ENCODE measurements at places on chromosomes 5 and 9.

- DNase-seq: no peak
These were observed 66.8 kb downstream of the PALM2AKAP2 start for GRCh38 chr9:109846776-109847175.

DNA sequence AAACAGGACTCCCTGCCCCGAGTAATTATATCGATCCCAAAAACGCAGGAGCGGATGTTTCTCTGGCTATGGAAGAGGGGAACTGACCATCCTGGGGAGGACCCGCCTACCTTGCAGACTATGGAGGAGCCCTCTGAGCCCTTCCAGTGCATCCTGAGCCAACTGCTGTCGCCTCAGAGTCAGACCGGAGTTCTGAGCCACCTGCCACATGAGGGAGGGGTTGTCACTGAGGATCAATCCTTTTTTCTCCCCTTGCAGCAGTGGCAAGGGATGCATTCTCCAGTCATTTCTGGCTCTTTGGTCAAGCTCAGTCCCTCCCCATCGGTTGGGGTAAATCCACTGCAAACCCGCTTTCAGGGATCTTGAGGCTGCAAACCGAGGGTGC is 709 bp downstream of the FANCG start:
- no peak for DNase-seq

GRCh38 chr9:99255651-99256050 is 33.6 kb downstream of the SEC61B start:
- no peak for DNase-seq

DNA sequence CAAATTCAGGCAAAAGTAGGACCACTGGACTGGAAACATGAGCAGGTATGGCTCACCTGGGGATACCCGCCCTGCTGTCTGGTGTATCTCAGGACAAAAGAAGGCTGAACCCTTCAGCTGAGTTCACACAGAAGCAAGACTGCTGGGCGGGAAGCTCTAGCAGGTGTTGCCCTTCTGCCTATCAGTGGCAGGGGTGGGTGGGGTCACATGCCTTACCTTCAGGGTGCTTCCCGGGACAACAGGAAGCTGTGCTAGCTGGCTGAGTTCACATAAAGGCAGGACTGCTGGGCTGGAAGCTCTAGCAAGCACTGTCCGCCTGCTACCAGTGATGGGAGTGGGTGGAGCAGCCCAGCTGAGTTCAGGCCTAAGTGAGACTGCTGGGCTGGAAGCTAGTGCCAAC is 498.8 kb upstream of the ZNF608 start:
- no peak for DNase-seq

- DNase-seq: no peak
These were observed 47.8 kb downstream of the AHRR start for GRCh38 chr5:369151-369868.

DNA sequence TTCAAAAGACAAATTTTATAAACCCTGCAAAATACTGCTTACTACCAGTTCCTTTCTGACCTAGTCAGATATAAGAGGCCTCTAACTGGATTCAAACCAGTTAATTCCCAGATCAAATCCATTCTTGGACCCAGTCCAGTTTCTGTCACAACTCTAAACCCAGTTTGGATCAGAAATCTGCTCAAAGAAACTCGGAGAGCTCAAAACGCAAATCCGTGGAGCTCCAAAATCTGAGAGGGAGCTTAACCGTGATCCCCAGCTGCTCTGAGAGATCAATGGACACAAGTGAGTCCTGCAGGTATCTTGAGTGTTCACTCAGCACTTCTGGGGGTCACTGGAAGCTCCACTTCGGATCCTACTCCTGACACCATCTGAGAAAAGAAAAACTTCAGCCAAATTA is 348.1 kb upstream of the PTGER4 start:
- no peak for DNase-seq

GRCh38 chr5:143412661-143413342 is 9.3 kb upstream of the NR3C1 start:
- DNase-seq: no peak

DNA sequence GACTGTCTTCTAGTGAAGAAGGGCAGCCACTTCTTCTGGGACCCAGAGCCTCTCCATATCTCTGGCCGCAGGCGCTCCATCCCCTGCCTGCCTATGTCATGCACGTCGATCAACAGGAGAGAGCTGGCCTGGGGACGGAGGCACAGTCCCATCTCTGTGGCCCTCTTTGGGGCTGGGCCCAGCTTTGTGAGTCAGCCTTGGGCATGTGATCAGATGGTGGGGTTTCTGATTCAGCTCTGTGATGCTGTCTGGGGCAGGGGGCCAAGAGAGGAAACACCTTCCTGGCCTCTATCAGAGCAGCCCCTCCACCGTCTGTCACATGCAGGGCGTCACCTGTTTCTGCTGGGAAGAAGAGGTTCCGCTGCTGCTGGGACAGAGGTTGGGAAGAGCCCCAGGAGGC is 72.6 kb downstream of the MVB12B start:
- no peak for DNase-seq

GRCh38 chr5:175753536-175754402 is 95.9 kb downstream of the HRH2 start:
- no peak for DNase-seq

DNA sequence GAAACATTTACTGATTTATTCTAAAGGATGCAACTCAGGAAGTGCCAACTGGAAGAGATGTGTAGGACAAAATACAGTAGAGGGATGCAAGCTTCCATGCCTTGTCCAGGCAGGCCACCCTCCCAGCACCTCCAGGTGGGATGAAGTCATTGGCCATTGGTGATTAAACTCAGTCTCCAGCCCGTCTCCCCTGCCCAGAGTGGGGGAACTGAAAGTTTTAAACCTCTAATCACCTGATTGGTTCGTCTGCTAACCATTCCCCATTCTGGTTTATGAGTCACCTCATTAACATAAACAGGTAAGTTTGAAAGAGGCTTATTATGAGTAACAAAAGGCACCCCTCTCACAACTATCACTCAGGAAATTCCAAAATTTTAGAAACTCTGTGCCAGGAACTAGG is 8.1 kb downstream of the TNFAIP8 start:
- no peak for DNase-seq

GRCh38 chr9:131396626-131397025 is 2.7 kb downstream of the PRRC2B start:
- DNase-seq: no peak

DNA sequence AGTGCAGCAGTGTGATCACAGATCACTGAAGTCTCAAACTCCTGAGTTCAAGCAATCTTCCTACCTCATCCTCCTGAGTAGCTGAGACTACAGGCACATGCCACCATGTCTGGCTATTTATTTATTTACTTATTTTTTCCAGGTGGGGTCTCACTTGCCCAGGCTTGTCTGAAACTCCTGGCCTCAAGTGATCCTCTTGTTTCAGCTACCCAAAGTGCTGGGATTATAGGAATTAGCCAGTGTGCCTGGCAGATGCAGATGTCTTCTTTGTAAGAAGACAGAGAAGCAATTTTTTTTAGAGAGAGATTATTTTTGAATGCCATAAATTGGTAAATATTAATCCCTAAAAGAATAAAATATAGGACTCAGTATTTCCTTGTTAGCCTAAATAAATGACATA is 54.3 kb downstream of the CHSY3 start:
- DNase-seq: no peak

GRCh38 chr5:2565147-2565546 is 186.3 kb downstream of the IRX2 start:
- no peak for DNase-seq

- no peak for DNase-seq
These were observed 256.9 kb upstream of the ST8SIA4 start for GRCh38 chr5:101160002-101160401.

DNA sequence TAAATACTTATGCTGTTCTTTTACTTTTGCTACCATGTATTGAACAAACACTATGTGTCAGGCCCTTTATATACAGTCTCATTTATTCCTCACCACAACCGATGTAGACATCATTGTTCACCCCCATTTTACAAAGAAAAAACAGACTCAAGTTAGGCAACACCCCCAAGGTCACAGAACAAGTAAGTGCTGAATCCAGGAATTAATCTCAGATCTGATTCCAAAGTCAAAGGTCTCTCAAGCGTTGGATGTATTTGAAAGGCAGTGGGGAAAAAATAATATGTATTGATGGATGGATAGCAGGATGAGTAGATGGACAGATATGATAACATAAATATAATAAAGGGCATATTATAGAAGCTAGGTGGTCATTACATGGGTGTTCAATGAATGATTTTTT is 85.1 kb upstream of the VLDLR start:
- no peak for DNase-seq

DNA sequence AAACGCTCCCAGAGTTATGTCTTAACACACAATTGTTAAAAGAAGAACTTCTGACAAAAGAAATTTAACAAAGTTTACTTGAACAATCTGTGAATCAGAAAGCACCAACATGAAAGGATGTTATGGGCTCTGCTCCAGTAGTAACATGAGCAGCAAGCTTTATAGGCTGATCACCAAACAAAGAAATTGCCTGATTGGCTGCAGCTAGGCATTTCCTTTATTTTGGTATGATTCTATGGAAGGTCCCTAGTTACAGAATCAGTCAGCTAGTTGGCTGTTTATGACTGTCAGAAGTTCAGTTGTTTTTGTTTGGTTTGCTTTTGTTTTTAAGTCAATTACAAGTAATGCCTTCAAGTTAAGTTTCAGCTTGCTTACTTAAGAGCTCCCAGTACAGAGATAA is 102.4 kb upstream of the SMC2 start:
- no peak for DNase-seq

DNA sequence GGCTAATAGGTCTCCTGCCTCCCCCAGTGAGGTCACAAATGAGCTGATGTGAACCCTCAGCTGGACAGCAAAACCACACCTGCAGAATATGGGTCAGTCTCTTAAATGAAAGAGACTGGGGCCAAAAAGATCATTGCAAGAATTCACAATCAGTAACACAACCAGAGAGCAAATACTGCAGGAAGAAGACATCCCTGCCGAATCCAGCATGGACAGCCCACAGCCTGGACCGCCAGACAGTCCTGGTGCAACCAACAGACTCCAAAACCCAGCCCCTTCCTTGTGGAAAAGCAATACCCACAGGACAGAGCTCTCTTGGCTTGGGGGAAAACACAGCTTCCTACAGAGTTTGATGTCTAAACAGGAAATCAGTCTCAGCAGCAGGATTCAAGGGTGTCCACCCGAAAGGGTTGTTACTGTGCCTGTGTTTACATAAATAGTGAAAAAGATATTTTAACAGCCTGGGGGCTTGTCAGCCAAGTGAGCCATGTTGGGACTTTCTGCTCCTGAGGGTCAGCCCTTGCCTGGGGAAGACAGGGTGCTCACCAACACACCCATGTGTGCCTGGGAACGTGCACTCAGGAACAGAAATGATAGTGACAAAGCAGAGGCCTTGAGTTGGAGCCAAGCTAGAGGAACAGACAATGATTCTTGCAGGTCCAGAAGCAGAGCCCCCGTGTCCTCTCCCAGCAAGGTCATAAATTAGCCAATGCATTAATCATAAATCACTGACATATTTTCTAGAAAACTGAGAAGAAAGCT is 106.2 kb downstream of the SEMA5A start:
- DNase-seq: no peak

DNA sequence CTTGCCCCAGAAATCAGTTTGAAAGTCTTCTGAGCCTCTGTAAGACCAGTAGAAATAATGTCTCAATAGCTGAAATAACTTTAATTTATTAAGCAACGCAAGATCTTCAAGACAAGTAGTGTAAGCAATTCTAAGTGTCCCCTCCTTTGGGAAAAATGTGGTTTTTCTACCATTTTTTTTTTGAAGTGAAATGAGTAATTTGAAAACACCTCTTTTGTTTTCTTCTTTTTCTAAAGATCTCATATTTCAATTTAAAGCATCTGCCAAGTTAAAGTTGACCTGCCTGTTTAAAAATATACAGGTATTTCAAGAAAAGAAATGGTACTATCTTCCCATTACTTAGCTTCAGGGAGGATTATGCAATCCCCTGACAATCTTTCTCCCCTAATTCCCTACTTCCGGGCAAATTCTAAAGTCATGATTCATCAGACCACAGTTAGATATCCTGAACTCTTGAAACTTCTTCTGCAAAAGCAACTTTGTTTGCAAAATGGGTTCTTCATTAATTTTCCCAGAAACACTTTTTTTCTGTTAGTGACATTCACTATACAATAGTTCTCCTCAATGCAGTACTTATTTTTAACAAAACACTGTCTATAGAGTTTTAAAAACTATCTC is 7.8 kb upstream of the ANXA1 start:
- DNase-seq: no peak

DNA sequence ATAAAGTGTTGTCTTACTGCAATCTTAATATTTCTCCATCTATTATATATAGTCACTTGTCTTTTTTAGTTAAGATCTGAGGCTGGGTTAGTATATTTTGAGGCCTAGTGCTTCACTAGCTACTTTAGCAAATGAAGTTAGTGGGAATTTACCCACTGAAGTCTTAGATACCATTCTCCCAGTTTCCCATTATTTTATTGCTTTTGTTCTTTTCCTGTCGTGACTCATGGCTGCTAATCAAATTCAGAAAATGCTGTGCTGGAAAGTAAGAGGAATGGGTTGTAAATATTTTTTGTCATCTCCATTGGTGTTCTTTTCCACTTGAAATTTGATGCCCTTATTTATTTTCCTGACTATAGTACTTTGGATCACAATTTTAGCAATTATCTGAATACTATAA is 14.2 kb downstream of the TCERG1 start:
- no peak for DNase-seq

DNA sequence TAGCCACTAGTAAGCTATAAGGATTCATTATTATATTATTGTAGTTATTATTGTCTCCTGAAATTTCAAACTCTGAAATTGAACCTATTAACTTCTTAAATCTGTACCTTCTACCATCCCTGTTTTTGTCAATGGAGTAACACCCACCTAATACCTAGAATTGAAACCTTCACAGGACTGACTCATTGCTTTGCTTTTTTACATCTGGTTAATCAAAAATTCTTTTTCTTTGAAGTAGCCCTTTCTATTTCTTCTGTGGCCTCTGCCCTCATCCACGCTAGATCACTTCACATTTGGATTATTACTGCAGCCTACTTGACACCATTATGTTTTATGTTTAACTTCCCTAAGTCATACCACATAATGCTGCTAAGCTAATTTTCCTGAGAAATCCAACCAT is 35.6 kb downstream of the RBM27 start:
- no peak for DNase-seq

- no peak for DNase-seq
These were observed 18.4 kb upstream of the QSOX2 start for GRCh38 chr9:136264031-136264430.

GRCh38 chr9:109716631-109717030 is 63.4 kb upstream of the PALM2AKAP2 start:
- DNase-seq: no peak

- DNase-seq: no peak
These were observed 266.0 kb upstream of the TRIM32 start for GRCh38 chr9:116420993-116421538.

DNA sequence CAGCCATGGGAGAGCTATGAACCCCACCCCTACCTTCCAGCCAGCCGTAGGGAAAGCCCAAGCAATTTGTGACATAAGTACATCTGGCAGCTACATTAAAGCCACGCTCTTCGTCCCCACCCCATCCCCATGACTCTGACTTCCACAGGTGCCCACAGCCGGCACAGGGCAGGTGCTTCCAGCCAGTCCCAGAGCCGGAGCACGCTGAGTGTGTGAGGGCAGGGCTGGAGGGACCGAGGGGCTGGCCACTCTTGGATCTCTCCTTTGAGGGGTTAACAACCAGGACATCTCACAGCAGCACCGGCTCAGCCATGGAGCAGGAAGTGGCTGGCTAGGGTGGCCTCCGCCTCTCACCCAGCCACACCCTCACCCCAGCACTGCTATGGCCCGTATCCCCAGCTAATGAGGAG is 2.4 kb upstream of the FAM78A start:
- DNase-seq: no peak

Measured in CD4-positive, alpha-beta T cell treated with Interleukin-1 beta for 1 hour (primary cell).